ENCODE measurements at places on chromosomes 5 and 9.
A peak's percentile ranks its signal among the peaks of the same experiment; 100 is the strongest.

- H3K36me3 ChIP-seq: no peaks in the 10 kb centered on the region
- no peaks in the 10 kb centered on the region for H3K27me3 ChIP-seq
- no peak overlapping the region for H3K4me3 ChIP-seq
- peaks cover 6% of the 10 kb centered on the region for H3K4me1 ChIP-seq
- H3K27ac ChIP-seq: peak overlapping the region; percentile 10
Observed at GRCh38 chr5:112576298-112576925, 157.3 kb upstream of the EPB41L4A start.

GRCh38 chr9:94656200-94656599 lies 16.9 kb upstream of the FBP1 start:
- no peak for DNase-seq
- H3K4me1 ChIP-seq: peaks cover 2% of the 10 kb centered on the region
- H3K4me3 ChIP-seq: peak overlapping the region; percentile 56
- no peaks in the 10 kb centered on the region for H3K27me3 ChIP-seq

- H3K36me3 ChIP-seq: no peaks in the 10 kb centered on the region
- no peak overlapping the region for H3K4me3 ChIP-seq
- H3K27me3 ChIP-seq: no peaks in the 10 kb centered on the region
- peaks cover 6% of the 10 kb centered on the region for H3K4me1 ChIP-seq
- DNase-seq: no peak
Observed at GRCh38 chr9:134315716-134316448, 10.4 kb upstream of the RXRA start.

- H3K27ac ChIP-seq: no peak overlapping the region
- no peak overlapping the region for H3K4me3 ChIP-seq
- H3K36me3 ChIP-seq: no peaks in the 10 kb centered on the region
- no peak for DNase-seq
- no peaks in the 10 kb centered on the region for H3K27me3 ChIP-seq
Observed at GRCh38 chr9:117164512-117164911, 250.3 kb downstream of the ASTN2 start.

DNA sequence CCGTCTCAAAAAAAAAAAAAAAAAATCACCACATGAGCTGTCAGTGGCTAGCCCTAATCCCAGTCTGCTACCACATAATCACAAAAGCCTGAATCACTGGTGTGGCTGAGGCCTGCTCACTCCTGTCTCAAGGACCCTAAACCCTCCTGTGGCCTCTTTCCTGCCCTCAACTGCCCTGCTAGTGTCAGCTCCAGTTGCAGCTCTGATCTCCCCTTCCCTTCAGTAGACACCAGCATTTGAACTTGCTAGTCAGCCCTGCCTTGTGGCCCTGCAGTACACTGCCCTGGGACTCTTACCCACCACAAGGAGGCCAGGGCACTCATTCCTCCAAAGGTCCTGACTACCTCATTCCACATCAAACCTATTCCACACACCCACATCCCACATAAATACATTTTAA lies 9.5 kb upstream of the P4HA2 start:
- no peak overlapping the region for H3K27ac ChIP-seq
- no peaks in the 10 kb centered on the region for H3K36me3 ChIP-seq
- H3K4me1 ChIP-seq: no peaks in the 10 kb centered on the region

GRCh38 chr5:72633041-72633445 lies 125.8 kb upstream of the ZNF366 start:
- DNase-seq: no peak
- H3K27ac ChIP-seq: no peak overlapping the region
- no peaks in the 10 kb centered on the region for H3K27me3 ChIP-seq
- H3K36me3 ChIP-seq: no peaks in the 10 kb centered on the region
- H3K4me3 ChIP-seq: no peak overlapping the region

DNA sequence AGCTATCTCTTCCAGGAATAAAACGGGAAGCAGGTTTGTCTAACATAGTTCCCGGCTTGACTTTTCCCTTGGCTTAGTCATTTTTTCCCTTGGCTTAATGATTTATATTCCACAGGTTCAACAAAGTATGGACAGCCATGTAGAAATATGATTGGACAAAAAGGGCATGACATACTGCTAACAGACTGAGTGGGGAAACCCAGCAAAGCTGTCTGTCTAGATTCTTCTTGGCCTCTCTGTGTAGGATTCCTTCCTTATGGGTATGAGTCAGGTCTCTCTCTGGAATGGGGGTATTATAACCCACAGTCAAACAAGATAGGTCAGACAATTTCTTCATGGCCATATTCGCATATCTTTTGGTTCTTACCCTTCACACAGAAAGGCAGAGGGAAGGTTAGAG lies 5.7 kb upstream of the MTAP start:
- no peak overlapping the region for H3K27ac ChIP-seq
- no peaks in the 10 kb centered on the region for H3K36me3 ChIP-seq
- H3K4me1 ChIP-seq: peaks cover 8% of the 10 kb centered on the region
- no peaks in the 10 kb centered on the region for H3K27me3 ChIP-seq
- no peak for DNase-seq
